Suppressor macrophage (primary cell): ENCODE measurements at places on chromosomes 12 and 14.

DNA sequence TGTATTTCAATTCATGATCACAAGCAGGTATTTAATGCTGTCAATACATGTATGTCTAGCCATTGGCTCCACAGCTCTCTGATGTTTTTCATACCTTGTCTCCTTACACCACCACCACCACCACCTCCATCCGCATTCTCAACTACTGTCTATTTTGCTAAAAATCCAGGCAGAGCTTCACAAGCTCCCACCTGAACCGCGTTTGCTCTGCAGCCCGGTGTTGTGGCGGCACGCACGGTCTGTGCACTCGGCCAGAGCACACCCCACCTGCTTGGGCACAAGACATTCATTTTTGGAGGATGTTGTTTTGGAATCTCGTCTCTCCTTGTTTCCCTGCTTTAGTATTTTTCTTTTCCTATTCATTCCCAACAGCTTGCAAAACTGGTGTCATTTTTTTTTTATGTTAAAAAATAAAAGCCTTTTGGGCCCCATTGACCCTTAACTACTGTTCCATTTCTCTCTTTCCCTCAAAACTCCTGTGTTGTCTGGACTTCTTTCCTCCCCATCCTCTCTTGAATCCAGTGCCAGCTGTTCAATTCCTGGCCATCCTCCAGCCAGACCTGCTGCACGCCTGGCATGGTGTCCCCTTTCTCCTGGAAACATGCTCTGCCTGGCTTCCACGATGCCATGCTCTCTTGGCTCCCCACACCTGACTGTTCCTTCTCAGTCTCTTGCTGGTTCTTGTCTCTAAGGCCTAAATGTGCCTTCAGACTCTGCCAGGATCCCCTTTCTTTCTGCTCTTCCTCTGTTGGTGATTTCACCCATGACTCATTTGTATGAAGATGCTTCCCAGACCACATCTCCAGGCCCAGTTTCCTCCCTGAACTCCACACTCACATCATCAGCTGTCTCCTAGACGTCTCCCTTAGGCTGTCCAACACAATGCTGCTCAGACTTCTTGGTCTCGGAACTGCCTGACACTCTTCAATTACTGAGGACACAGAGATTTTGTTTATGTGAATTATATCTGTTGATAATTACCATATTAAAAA is 37.9 kb downstream of the PIWIL1 start:
- DNase-seq, result no peak

DNA sequence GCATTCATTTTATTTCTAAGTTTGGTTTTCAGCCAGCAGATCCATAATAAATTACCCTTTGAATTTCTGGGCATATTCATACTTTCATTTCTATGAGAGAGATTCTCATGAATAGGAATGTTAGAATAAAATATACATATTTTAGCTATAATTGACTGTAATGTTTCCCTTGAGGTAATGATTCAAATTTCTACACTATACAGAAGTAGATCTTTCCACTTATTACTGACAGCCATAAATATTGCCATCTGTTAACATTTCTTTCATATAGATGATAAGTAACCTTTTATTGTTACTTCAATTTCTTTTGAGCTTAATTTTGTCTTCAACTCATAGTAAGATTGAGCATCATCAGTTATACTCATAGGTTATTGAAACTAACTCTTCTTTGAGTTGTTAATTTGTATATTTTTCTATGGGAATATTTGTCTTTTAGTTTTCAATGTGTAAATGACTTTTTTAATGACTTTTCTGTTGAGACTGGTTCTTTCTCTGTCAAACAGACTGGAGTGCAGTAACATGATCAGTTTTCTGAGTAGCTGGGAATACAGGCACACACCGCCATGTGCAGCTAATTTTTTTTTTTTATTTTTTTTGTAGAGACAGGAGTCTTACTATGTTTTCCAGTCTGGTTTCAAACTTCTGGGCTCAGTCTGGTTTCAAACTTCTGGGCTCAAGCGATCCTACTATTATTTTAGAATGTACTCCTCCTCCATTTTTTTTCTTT is 991.6 kb downstream of the SLC6A15 start:
- no peak for DNase-seq

- DNase-seq, result no peak
These were observed 292.9 kb downstream of the RAD51B start for GRCh38 chr14:68112442-68112841.

DNA sequence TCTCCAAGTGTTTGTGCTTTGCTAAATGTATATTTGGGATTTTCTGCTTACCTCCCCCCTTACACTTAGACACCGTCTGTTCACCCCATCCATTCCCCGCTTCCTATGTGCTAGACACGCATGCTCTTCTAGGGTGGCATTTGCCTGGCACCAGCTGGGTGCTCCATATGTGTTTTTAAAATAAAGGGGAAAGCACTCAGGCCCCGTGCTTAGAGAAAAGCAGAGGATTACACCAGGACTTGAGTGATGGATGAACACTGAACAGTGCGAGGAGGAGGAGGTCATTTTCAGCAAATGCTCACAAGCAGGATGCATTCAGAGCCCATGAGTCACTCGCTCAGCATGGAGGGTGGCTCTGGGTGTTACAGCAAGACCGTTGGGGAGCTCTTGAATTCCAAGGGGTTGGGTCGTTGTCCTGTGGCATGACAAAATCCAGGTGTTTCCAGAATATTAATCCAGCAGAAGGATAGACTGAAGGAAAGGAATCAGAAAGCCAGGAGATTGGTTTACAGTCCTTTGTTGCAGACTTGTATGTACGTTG is 2.9 kb upstream of the BDKRB1 start:
- no peak for DNase-seq

DNA sequence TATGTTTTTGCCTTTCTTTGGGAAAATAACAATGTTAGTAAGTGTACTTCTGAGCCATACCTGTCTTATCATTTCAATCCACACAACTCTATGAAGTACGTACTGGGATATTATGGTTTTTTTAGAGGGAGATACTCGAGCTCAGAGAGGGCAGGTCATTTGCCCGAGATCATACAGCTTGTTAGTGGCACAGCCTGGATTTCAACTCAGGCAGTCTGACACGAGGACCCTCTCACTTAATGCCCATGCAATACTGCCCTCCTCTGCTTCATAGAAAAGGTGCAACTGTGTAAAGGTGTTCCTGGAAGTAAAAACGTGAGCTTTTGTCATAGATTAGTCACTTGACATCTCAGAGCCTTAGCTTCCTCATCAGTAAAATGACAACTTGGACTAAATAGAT is 128.0 kb downstream of the NDUFA12 start:
- DNase-seq, result no peak

DNA sequence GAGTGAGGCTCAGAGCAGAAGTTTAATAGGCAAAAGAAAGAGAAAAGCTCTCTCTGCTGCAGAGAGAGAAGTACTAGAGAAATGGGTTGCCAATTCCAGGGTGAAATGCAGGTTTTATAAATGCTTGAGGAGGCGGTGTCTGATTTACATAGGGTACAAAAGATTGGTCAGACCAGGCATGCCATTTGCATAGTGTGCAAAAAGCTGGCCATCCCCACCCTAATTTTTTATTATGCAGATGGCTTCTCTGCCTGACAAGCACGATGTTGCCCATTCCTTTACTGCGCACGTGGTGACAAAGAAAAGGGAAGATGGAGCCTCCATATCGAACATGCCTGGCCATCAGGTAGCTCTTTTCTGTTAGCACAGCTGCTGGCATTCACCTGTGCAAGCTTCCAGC is 209.3 kb upstream of the PPFIA2 start:
- no peak for DNase-seq

DNA sequence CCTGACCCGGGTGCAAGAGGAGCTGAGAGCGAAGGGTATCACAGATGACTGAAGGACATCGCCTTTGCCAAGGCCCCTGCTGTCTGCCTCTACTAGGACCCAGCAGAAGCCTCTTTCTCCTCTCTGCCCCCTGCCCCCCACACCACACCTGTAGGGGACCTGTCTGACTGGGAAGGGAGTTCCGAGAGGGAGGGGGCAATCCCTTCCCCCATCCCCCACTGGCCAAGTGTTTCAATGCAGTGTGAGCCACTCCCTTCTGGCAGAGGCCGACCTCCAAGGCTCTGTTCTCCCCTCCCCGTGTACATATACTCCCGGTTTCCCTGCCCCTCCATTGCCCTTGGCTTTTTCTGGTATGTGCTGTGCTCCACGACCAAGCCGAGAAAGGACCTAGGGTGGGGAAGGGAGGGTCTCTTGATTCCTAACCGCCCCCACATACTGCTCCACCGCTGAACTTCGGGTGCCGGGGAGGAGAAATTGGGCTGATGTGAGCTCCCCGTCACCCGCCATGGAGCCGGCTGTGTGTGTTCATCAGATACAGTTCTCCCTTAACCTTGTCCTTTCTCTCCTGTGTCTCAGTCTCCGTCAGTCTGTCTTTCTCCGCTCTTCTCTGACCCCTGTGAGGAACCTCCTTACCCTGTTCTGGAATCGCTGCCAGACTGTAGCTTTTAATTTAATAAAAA is 2.0 kb upstream of the ARHGEF25 start:
- DNase-seq, result no peak

- no peak for DNase-seq
These were observed 115.4 kb downstream of the ADAMTS20 start for GRCh38 chr12:43436597-43436996.

DNA sequence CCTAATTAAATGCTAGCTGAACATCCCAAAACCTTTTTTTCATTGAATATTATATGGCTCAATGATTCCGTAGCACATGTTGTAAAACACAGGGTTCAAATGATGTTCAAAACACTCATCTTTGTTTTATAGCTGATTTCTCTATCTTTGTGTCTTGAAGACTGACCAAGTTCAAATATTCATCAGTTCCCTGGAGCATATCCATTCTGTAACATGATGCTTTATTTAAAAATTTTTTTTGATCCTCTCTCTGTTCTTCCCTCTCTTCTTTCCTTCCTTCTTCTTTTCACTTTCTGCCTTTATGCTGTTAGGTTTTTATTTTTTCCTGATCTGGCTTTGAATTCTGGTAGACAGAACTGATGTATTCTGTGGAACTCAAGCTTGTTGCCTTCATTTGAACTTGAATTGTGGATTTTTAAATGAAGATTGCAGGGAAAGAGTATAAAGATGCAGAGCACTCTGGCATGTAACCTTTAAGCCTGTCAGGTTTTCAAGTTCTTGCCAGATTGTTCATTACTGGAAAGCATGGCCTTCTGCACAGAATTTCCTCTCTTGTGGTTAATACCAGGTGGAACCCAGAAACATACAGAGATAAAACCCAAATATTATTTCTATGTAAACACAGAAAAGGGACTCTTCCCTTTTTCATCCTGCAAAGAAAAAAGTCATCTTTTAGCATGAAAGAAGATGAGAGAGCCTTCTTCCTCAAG is 39.5 kb downstream of the PROX2 start:
- DNase-seq, result no peak

DNA sequence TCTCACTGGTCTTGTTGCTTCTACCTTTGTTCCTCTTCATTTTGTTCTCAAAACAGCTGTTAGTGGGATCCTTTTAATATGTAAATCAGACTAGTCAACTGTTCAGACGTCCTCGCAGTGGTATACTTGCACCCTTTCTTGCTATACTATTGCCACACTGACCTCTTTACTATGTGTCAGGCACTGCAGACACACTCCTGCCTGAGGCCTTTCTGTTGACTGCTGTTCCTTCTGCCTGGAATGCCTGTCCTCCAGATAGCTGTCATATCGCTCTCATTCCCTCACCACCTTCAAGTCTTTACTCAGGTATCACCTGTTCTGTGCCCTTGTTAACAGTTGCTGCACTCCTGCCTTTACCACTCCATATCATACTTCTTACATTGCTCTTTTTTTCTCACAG is 90.0 kb upstream of the TMEM263 start:
- no peak for DNase-seq

- no peak for DNase-seq
These were observed 58.6 kb downstream of the MON2 start for GRCh38 chr12:62525271-62525670.
